ENCODE measurements at places on chromosomes 5 and 9. TPM values are rescaled to one million over a fixed set of nuclear protein-coding genes. Genes with fewer than 3 reads are reported as not detected.

DNA sequence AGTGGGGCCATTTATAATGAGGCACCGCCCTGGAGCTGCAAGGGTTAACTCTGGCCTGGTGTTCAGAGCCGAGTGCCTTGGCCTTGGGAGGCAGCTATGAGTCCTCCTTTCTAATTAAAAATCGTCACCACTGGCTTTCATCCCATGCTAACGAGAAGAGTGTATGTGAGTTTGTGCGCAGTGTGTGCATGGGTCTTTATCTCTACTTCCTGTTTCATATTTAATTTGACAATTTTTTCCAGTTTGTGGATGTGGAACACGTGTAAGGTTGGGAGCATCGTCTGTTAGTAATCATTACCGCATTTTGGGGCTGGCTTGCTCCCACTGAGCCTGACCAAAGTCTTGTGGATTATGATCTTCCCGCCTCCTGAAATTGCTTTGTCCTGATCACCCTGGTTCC lies 76.4 kb downstream of the NDFIP1 start:
- DNase-seq = no peak

- no peak for DNase-seq
These were observed 374.9 kb downstream of the TMEM38B start for GRCh38 chr9:106069241-106069640.

DNA sequence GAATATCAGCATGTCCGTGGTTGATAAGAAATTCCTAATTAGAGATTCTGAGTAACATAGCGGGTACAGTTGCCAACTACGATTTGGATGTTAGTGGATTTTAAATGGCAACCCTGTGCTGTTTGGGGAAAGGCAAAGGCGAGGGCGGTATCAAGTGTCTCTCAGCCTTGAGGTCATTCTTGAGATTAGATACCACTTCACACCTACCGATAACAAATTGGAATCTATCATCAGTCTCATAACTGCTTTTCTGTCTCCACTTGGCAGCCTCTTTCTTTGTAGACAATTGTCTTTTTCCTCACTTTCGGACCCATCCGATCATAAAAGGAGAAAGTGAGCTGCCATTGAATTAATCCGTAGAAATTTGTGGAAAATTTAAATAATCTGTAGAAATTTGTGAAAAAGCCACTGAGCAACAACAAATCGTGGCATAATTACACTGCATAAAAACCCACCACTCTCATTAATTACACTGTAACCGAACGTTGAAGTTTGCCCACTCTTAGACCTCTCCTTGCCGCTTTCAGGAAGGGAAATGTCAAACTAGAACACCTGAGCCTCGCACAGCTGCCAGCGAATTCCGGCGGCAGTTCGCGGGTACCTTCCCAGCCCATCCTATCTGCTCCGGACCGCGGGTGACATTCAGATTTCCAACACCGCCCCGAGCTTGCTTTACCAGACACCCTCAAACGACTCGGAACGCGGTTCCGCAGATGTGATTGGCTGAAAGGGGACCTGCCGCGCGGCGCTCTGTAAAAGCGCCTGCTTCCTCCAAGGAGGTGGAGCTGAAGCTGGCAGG lies 849 bp upstream of the RGMB start:
- DNase-seq = peak; percentile 79

- peak; percentile 72 for DNase-seq
These were observed 3.5 kb upstream of the PDLIM7 start for GRCh38 chr5:177500685-177501522.

GRCh38 chr5:167626341-167627123 lies 664.9 kb upstream of the WWC1 start:
- no peak for DNase-seq

DNA sequence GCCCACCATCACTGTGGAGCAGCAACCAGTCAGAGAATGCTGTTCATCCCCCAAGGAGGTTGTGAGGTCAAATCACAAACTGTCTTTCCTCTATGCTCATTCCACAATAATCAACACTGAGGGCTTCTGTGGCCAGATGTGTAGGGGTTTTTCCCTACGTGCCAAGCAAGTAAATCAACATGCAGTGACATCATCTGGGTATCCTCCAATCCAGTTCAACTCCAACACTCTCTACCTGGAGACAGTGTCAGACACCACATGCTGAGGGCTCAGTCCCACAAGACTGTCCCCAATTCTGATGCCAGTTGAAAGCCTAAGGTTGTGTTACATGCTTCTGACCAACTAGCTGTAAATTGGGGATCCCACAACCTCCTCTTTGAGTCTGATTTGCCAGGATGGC lies 57.3 kb upstream of the DMRT1 start:
- DNase-seq = no peak

DNA sequence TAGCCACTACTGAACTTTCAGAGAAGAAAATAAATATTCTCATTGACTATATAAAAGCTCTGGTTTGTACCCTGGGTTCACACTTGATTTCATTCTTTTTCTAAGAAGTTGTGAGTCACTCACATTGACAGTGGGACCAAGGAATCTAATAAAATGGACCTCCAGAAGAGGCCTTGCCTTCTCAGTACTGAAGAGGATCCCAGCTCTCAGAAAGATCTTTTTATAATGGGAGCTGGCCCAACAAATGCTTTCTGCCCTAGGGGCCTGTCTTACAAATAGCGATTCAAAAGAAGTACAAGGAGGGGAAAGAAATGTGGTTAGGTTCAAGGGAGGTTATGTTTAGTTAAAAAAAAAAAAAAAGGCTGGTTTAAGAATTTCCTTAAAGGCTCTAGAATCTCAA lies 237.9 kb downstream of the ISL1 start:
- DNase-seq = no peak

- no peak for DNase-seq
These were observed 29.3 kb upstream of the CAMK4 start for GRCh38 chr5:111194925-111195324.

DNA sequence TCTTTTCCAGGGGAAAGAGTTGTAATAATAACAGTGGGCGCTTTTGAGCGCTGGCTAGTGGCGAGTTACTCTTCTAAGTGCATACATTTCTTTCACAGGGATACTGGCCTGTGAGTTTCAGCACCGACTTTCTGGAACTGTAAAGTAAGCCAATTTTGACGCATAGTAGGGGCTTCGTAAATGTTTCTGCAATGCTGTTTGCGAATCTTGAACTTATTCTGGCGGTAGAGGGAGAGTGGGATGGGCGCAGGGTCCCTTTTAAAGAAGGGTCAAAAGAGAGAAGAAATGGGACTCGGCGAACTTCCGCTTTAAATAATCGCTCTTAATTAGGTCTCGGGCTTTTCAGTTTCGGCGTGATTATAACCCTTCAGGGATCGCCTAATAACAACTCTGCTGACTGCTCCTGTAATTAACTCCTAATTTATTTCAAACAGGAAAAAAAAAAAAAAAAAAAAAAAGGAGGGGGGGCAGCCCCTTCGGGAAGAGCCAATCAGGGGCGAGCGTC lies 351 bp upstream of the MSX2 start:
- no peak for DNase-seq

GRCh38 chr9:2655411-2655901 lies 33.9 kb downstream of the VLDLR start:
- no peak for DNase-seq

Gene SH3TC2
- 0.20 TPM for total RNA-seq

Gene NSMF
- 6.9 TPM for total RNA-seq
